ENCODE measurements at places on chromosomes 4 and X. TPM values are rescaled to one million over a fixed set of nuclear protein-coding genes. Genes with fewer than 3 reads are reported as not detected.

- H3K4me1 ChIP-seq: no peaks in the 10 kb centered on the region
- H3K27me3 ChIP-seq: peaks cover 2% of the 10 kb centered on the region
- H3K36me3 ChIP-seq: no peaks in the 10 kb centered on the region
- H3K27ac ChIP-seq: no peak overlapping the region
- no peak for DNase-seq
- H3K4me3 ChIP-seq: no peak overlapping the region
Measured at GRCh38 chr4:93501244-93501643, 327.3 kb upstream of the ATOH1 start.

DNA sequence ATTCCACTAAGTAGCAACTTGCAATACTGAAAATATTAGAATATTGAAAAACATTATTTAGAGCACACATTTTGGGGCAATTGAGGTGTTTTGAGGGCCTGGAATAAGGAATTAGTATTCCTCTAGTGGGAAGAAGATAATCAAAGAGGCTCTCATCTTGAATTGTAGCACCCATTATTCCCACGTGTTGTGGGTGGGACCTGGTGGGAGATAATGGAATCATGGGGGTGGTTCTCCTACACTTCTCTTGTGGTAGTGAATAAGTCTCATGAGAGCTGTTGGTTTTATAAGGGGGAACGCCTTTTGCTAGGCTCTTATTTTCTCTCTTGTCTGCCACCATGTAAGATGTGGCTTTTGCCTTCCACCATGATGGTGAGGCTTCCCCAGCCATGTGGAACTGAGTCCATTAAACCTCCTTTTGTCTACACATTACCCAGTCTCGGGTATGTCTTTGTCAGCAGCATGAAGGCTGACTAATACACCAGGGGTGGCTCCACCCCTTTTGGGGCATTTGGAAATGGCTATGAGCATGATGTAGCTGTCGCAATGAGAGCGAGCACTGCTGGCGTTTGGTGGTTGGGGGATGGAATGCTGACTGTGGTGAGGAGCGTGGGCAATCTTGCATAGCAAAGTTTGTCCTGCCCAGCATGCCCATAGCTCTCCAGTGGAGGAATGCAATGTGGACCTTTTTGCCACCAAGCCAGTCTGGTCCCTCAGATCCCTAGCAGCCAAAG lies 308.2 kb downstream of the FRMPD4 start:
- no peak overlapping the region for H3K27ac ChIP-seq
- H3K4me3 ChIP-seq: no peak overlapping the region
- no peaks in the 10 kb centered on the region for H3K4me1 ChIP-seq
- no peak for DNase-seq

DNA sequence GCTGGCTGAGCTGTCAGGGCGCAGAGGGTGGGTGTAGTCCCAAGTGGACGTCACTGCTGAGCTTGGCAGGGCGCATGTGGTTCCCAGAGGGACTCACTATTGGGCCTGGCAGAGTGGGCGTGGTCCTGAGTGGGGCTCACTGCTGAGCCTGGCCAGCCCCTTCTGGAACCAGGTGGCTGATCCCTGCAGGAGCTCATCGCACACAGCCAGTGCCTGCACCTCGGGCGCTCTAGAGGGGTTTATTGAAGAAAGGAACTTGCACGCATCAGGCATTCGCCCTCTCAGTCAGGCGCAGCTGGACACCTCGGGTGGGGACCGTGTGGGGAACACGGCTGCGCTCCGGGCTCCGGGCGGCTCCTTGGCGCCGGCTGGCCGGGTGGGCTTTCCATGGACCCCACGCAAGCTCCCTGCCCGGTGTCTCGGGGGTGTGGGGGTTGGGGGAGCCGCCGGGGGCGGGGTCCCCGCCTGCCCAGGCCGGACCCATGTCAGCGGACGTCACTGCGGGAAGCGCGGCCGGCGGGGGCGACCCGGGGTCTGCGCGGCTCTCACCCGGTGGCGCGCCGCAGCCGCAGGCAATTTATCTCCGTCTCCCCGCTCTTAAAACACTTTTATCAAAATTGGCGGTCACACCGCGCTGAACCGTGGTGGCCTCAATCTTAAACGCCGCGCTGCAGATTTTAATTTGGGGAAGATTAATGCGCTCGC lies 65.4 kb upstream of the NKX1-1 start:
- no peak overlapping the region for H3K4me3 ChIP-seq
- H3K27me3 ChIP-seq: peaks cover 4% of the 10 kb centered on the region
- no peaks in the 10 kb centered on the region for H3K4me1 ChIP-seq
- no peak for DNase-seq
- H3K36me3 ChIP-seq: no peaks in the 10 kb centered on the region

GRCh38 chrX:7219153-7219705 lies 71.3 kb upstream of the PUDP start:
- no peak overlapping the region for H3K4me3 ChIP-seq
- no peaks in the 10 kb centered on the region for H3K27me3 ChIP-seq
- H3K27ac ChIP-seq: no peak overlapping the region
- H3K36me3 ChIP-seq: peaks cover 3% of the 10 kb centered on the region

- no peak overlapping the region for H3K27ac ChIP-seq
- no peak for DNase-seq
- H3K36me3 ChIP-seq: peaks cover 9% of the 10 kb centered on the region
- peaks cover 2% of the 10 kb centered on the region for H3K27me3 ChIP-seq
- no peak overlapping the region for H3K4me3 ChIP-seq
Measured at GRCh38 chrX:18951032-18951431, 32.9 kb downstream of the PHKA2 start.

Gene FREM3
- polyA plus RNA-seq: not detected

Gene SH3D19
- polyA plus RNA-seq: 1.3 TPM

Gene CT47B1
- polyA plus RNA-seq: not detected

Gene RTL9
- not detected for polyA plus RNA-seq
